SK-N-SH (cell line): ENCODE measurements at places on chromosomes 12 and 14. TPM values are rescaled to one million over a fixed set of nuclear protein-coding genes. Genes with fewer than 3 reads are reported as not detected.

The PTGER2 gene
- 0.67 and 1.0 TPM in 2 replicates for polyA plus RNA-seq

The TEX52 gene
- polyA plus RNA-seq, result not detected in 2 replicates

The TWF1 gene
- 36.9 and 51.7 TPM in 2 replicates for polyA plus RNA-seq

The PLA2G1B gene
- not detected in 2 replicates for polyA plus RNA-seq

The HSPA2 gene
- 13.9 and 20.8 TPM in 2 replicates for polyA plus RNA-seq

The TAS2R10 gene
- 0.16 and 0.21 TPM in 2 replicates for polyA plus RNA-seq

The B4GALNT3 gene
- polyA plus RNA-seq, result 0.34 and 0.53 TPM in 2 replicates

The WIF1 gene
- polyA plus RNA-seq, result not detected in 2 replicates

The AGAP2 gene
- 3.9 and 5.2 TPM in 2 replicates for polyA plus RNA-seq

The SSPN gene
- polyA plus RNA-seq, result 5.9 and 11.7 TPM in 2 replicates

The ADSS1 gene
- 11.8 and 14.3 TPM in 2 replicates for polyA plus RNA-seq

The GLIPR1L1 gene
- not detected in 2 replicates for polyA plus RNA-seq

The OASL gene
- polyA plus RNA-seq, result 0.37 and 0.41 TPM in 2 replicates

The SLC38A4 gene
- polyA plus RNA-seq, result 66.7 and 89.3 TPM in 2 replicates

The CDCA3 gene
- polyA plus RNA-seq, result 33.0 and 34.0 TPM in 2 replicates

The KRT77 gene
- polyA plus RNA-seq, result not detected in 2 replicates

The AKAP5 gene
- 0.28 and 0.36 TPM in 2 replicates for polyA plus RNA-seq

The ACACB gene
- 4.5 and 6.1 TPM in 2 replicates for polyA plus RNA-seq

The SART3 gene
- 23.4 and 28.9 TPM in 2 replicates for polyA plus RNA-seq

The CD4 gene
- polyA plus RNA-seq, result 0.02 TPM in 1 of 2 replicates, not detected in the other
